ENCODE measurements at places on chromosomes 4 and X.

DNA sequence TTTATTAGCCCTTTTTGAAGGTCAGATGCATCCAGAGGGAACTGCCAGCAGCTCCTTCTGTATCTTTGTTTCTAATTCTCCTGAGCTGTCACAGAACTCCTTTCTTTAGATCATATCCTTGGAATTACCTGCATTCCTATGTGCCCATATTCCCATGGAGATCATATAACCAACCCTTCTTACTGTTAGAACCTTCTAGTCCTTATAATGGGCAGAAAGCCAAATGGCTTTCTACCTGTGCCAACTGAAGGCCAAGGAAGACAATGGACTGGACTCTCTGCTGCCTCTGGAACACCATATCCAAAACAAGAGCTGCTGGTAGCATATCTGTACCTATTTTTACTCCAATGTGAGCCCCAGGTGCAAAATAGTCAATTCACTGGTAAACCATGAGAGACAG is 60.7 kb downstream of the TBC1D9 start:
- DNase-seq, result no peak

GRCh38 chr4:63563288-63564014 is 845.8 kb downstream of the TECRL start:
- no peak for DNase-seq

DNA sequence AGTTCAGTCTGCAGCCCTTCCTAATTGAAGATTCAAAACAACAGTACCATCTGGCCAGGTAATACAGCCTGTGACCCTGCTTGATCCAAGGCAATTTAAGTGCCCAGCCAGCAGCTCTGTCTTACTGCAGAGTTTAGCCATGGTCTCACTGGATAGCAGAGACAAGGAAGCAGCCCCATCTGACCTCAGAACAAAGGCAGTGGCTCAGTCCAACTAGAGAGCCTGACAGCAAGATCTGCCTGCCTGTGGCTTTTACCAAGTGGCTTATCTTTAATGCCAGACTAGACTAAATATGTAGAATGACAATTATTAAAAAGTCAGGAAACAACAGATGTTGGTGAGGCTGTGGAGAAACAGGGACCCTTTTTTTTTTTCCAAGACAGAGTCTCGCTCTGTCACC is 293.4 kb downstream of the DTHD1 start:
- no peak for DNase-seq

DNA sequence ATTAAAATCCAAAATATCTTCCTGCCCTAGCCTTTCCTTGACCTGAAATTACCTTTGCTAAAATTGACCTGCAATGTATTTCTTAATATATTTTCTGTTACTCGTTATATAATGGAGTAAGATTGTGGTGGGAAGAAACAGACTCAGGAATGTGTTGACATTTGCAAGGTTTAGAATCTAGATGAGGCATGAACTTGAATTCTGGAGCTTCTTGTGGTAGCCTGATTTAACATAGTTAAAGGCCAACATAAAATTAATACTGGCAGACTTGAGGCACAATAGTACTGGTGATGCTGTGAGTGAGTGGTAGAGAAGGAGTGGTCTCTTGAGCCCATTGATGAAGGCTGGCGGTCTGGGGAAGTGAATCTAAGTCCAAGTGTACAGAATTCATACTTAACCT is 197.9 kb upstream of the SPRY1 start:
- DNase-seq, result no peak

DNA sequence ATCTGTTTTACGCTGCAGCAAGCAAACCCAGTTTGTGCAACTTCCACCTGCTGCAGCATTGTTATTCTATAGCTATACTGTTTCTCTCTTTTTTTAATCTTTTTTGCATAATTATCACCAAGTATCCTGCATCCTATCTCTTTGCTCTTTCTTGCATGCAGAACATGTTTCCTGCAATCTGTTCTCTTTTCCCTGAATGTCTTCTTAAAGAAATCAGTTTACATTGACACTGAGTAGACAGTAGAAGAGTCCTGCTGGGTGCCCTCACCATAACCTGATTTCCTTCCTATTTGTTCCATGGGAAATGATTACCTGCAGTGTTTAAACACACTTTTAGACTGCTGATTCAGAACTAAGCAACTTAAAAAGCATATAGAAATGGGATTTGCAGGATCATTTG is 964.7 kb downstream of the PCDH19 start:
- no peak for DNase-seq

- DNase-seq, result no peak
Measured at GRCh38 chrX:149467461-149467860, 37.6 kb downstream of the IDS start.

- DNase-seq, result no peak
Measured at GRCh38 chrX:113726898-113727297, 857.0 kb upstream of the HTR2C start.

GRCh38 chrX:85391878-85392238 is 12.4 kb upstream of the POF1B start:
- no peak for DNase-seq

GRCh38 chrX:31706466-31706865 is 634.6 kb upstream of the FTHL17 start:
- no peak for DNase-seq

DNA sequence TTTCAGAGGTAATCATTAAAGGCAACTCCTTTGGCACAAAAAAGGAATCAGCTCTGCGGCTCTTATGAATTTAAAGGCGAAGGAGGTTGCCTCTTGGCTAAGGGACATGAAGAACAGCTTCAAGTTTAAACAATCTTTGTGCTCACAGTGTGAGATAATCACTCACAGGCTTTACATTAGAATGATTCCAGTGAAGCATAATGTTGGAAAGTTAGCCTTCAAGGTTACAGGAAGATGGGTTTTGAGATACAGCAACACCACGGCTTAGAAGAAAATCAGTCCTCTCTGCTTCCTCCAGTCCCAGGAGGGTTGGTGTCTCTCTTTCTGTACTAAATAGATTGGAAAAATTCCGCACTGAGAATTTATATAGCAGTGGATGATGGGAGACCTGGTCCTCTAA is 11.6 kb upstream of the SCD5 start:
- no peak for DNase-seq

DNA sequence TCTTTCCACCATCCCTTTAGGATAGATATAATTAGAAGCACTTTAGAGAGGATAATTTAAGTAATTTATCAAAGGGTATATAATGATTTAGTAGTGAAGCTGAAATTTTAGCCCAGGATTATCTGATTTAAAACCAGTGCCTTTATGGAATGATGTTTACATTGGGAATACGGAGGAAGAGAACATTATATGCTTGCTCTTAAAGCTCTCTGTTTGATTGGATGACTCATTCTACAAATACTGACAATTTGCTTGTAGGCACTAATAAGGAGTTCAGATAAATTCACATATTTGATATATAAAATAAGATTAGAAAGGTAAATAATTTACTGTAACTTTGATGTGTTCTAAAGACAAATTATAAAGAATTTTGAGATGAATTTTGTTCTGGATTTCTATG is 84.7 kb downstream of the SH3BGRL start:
- DNase-seq, result no peak

DNA sequence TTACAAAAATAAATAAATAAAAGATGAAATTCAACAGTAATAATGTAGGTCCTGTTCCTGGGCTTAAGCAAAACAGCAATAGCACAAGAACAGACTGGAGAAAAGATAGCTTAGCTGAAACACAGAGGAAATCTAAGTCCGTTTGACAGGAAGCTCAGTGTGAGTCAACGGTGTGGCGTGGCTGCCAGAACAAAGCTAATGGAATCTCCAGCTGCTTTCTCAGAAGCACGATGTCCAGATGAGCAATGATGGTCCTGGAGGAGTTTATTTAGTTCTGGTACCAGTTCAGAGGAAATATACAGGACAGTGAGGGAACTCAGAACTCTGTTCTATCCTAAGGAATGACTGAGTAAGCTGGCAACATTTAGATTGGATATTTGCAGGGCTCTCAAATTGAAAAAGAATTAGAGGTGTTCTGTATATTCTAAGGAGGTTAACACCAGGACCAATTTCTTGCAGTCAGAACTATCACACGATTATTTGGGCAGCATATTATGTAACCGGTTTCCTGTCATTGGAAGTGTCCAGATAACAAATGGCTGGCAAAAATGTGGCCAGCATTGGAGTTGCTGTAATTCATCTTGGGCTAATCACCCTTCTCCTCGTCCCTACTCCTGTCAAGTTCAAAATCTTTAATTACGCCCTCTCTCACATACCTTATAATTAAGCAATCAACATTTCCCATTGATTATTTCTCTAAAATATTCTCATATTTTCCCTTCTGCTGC is 12.7 kb downstream of the GAB3 start:
- DNase-seq, result no peak

DNA sequence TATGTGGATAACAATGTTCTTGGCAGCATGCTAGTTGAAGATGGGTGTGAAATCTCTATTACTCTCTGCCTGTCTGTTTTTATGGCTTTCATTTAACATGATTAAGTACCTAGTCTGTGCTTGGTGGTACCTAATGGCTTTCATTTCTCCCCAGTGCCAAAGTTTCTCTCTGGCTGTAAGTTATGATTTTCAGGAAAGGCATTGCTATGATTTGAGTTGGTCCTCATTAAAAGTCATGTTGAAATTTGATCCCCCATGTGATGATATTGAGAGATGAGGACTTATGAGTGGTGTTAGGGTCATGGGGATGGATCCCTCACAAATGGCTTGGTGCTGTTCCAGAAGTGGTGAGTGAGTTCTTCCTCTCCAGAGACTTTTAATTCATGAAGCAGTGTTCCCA is 162.4 kb upstream of the IL15 start:
- no peak for DNase-seq

- peak; percentile 9 for DNase-seq
Measured at GRCh38 chrX:139759637-139760036, 51.7 kb upstream of the MCF2 start.

DNA sequence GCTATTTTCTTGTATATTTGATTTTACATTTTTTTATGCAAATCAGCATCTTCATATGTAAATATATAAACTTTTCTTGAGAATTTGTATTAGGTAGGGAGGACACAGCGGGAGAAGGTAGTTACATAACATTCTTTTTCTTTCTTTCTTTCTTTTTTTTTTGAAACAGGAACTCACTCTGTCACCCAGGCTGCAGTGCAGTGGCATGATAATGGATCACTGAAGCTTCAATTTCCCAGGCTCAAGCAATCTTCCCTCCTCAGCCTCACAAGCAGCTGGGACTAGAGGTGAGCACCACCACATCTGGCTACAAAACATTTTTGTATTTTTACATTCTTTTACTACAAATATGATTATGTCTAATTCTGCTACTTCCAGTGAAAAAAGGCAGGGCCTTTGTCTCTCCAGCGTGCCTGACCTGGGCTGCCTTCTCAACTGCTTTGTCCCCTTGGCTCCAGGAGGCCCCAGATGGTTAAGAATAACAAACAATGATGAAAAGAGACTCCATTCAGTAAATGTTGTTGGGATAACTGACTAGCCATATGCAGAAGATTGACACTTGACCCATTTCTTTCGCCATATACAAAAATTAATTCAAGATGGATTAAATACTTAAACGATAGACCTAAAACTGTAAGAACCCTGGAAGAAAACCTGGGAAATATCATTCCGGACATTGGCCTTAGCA is 46.5 kb upstream of the FAT4 start:
- no peak for DNase-seq

GRCh38 chr4:69716654-69717053 is 43.8 kb downstream of the SULT1B1 start:
- no peak for DNase-seq

- no peak for DNase-seq
Measured at GRCh38 chr4:5027346-5027745, 8.1 kb upstream of the CYTL1 start.

DNA sequence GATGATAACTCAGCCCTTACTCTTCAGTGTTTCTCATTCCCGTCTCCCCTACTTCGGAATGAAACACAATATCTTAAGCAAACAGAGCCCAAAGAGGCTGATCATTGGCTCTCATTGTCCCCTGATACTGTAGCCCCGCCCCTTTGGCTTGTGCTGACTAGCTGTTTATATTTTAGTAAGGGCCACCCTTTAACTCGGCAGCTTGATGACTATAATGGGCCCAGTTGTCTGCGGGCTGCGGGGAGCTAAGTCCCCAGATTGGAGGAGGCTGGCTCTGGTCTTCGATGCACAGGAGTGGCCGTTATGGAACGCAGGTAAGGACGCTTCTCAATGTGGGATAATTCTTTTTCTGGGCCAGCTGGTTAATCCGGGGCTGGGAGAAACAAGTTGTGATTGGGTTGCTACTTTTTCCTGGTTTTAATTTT is at the start of gene TRIM2:
Gene TRIM2, plus strand, starts transcription at position 197 of the 425 bp plus-strand sequence. Its CDS starts 88 bp downstream, at position 285.
- DNase-seq, result peak; percentile 8

- no peak for DNase-seq
Measured at GRCh38 chrX:134544135-134544512, 84.2 kb downstream of the HPRT1 start.

DNA sequence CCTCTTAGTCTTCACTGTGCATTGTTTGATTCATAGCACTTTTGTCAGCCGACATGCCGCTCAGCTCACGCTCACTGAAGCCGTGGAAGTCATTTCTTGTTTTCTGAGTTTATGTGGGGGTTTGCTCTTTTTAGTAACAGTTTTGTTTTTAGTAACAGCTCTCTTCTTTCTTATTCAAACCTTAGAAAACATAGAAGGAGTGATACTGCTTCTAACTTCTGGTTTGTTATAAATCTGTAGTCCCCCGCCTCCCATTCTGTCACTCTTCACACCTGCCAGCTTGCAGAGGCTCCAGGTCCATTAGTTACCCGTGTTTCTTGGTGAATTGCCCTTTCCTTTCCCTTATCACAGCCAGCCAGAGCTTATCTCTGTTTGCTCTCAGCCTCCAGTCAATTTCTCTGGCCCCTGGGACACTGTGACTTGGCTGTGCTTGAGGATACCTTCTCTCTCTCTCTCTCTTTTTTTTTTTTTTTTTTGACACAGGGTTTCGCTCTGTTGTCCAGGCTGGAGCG is 50.5 kb downstream of the GRK4 start:
- no peak for DNase-seq

- no peak for DNase-seq
Measured at GRCh38 chr4:116024954-116025708, 911.7 kb upstream of the NDST4 start.

DNA sequence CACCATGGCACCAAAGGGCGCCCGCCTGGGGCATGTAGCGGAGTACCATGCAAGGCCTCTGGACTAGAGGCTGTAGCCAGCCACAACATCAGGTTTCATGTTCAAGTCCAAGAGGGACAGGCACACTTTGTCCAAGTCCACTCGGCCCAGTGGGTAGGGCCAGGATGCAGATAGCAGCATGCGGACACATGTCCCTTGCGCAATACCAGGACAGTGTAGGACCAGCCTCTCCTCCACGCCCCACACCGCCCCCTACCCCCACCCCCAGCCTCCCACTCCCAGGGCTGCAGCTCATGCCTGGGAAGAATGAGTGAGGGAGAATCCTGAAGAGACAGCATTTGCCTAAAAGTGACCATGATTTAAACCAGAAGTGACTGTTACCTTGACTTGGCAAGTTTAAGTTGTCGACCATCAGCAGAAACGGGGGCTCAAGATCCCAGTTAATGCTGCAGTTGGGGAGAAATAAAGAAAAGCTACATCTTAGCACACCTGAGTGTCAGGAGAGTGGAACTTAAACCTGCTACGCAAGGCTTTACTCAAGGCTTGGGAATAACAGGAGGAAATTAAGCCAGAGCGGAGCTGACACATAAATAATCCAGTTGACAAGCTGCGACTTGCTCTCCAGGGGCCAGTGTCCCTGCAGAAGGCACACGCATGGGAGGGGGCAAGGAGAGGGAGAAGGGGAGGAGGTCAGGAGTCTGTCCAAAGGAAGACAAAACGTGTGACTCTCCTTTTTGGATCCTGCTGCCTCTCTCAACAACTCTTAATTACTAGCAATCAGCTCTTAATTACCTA is 221.7 kb downstream of the BCOR start:
- DNase-seq, result no peak

Data from common myeloid progenitor, CD34-positive (primary cell).